ENCODE measurements at places on chromosomes 13 and 19. TPM values are rescaled to one million over a fixed set of nuclear protein-coding genes. Genes with fewer than 3 reads are reported as not detected.

The SYCN gene
- total RNA-seq: not detected

The RNF113B gene
- not detected for total RNA-seq

The SERTAD1 gene
- 17.2 TPM for total RNA-seq

The ONECUT3 gene
- total RNA-seq: not detected

The ASF1B gene
- total RNA-seq: 4.8 TPM

The MCEMP1 gene
- total RNA-seq: not detected

The RDH8 gene
- total RNA-seq: not detected

The ADAT3 gene
- total RNA-seq: 1.5 TPM
